Activated effector memory CD4-positive, alpha-beta T cell treated with Interleukin-2 at 50 U/mL for 16 hours (primary cell): ENCODE measurements at places on chromosomes 1 and 21.

- no peak for DNase-seq
Measured at GRCh38 chr1:161989108-161989507, 34.6 kb downstream of the OLFML2B start.

DNA sequence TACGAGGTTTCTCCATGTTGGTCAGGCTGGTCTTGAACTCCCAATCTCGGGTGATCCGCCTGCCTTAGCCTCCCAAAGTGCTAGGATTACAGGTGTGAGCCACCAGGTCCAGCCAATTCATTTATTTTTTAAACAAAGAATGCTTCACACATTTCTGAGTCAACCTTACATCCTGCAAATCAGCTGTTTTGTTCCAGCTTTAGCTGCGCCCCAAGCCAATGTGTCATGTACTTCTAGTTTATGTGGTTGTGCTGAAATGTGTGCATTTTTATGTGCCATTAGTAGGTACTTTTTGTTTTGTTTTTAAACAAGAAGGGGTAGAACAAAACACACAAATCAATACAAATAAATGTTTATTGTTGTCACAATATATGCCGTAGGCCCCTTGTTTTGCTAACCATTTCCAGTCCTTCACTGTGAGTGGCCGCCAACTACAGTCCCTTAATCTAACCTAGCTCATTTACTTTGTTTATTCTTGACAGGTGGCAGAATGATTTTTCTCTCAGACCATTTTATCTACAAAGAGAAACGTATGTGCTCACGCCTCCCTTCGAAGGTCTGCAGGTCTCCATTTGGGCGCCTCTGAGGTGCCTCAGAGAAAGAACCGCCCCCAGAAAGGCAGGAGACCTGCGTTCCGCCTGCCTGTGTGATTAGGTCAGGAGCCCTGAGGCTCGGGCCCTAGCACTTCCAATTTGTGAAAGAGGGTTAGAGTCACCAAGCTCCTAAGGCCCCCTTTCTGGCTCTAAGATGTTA is 2.8 kb upstream of the CASQ2 start:
- DNase-seq, result no peak

GRCh38 chr1:221856228-221857093 is 114.6 kb upstream of the DUSP10 start:
- DNase-seq, result no peak

- DNase-seq, result no peak
Measured at GRCh38 chr1:3384407-3384806, 70.1 kb upstream of the ARHGEF16 start.

DNA sequence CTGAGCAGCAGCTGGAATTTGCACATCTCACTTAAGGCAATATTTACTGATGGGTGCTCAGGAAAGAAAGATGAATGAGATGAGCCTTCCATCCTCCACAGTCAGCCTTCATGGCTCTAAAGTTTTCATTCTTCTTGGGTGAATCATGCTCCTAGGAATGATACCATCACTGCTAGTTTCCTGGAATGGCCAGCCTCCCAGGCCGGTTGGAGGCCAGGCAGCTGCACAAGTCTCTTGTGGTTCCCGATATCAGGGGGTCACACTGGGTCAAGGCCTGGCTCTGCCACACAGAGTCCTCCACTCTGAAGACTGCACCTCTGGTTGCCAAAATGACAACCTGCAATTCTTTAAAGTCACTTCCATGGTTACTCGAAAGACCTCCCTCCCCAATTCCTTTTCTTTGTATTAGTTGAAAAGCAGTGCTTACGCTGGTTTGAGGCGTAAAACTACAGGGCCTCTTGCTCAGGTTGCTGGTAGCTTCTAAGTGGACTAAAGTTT is 46.2 kb upstream of the PALMD start:
- DNase-seq, result no peak

DNA sequence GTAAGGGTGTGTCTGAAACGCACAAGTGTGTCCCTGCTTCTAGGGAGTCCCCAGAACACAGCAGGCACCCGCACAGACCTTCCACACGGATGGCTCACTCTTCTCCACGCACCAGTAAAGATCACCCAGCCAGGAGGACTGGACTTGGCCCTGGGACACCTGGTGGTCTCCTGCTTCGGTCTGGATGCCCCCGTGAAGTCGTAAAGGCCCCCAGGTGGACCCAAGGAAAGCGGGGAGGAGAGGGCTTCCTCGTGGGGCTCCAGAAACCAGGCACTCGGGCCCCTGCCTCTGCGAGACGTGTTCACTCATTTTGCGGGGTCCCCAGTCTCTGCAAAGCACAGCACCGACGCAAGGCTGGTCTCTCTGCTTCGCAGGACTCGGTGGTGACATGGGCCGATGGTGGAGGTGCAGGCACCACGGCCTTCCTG is 20.2 kb upstream of the COL6A2 start:
- no peak for DNase-seq

DNA sequence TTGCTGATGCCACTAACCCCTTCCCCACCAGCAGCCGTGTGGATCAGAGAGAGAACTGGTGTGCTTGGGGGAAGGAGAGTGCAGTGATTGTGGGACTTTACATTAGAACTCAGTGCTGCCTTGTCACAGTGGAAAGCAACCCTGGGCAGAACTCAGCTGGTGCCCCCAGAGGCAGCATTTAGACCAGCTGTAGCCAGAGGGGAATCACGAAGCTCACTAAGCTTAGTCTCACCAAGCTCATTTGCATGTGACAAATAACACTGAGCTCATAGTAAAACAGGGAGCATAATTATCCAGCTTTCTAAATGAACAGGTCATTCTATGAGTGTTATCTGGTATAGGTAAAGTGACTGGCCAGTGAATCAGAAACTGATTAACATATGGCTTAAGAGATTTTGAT is 9.8 kb upstream of the SMAP2 start:
- DNase-seq, result no peak

DNA sequence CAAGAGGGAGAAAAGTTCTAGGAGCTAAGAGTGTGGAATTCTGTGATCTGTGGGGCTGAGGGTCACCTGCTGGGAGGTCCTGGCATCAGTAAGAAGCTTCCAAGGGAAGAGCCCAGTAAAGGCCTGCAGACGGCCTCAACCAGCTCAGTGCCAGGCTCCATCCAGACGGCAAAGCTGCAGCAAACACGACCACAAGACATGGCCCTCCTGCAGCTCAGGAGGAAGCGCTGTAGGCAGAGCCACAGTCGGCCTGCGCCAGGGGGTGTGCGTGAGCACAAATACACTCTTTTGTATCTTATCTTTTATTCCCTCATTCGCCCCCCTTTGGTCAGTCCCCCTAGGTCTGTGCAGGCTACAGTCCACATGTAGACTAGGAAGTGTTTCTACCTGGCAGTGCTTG is 13.4 kb downstream of the C1orf174 start:
- no peak for DNase-seq

DNA sequence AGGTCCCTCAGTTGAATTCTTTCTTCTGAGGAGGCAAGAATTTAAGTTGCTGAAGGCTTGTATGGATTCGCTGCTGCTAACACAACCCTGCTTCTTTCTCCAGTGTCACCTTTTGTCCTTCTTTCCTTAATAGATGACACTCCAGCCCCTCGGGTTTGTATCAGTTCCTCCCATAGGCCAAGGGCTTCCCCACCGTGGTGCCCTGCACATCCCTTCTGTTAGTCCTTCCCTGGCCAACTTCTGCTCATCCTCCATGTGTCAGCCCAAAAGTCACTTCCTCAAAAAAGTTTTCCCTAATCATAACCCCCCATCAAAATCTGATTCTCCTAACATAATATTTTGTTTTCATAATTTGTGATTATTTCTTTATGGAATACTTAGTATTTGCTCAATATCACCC is 190.4 kb downstream of the RHOU start:
- DNase-seq, result no peak

- peak; percentile 24 for DNase-seq
Measured at GRCh38 chr21:42218836-42219605, at the start of gene ABCG1. Gene ABCG1, plus strand, starts transcription at chr21:42219140. Its CDS starts 123 bp downstream, at chr21:42219263.

DNA sequence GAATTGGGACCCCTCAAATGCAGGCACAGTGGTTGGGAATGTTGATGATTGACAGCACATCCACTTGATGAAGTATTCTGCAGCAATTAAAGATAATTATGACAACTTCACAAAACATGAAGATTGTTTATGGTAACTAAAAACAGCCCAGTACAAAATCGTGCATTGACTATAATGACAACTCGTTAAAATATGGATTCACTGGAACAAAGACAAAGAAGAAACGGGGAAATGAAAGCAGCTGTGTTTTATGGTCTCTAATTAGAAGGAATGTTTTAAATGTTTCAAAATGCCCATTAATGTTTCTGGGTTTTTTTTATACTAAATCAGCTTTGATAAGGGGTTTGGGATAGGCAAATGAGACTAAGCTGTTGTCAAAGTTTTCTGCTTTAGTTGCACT is 36.1 kb downstream of the NIPAL3 start:
- DNase-seq, result no peak

GRCh38 chr1:227532019-227532619 is 31.2 kb upstream of the ZNF678 start:
- no peak for DNase-seq

- no peak for DNase-seq
Measured at GRCh38 chr1:225813214-225813964, 3.5 kb downstream of the EPHX1 start.

DNA sequence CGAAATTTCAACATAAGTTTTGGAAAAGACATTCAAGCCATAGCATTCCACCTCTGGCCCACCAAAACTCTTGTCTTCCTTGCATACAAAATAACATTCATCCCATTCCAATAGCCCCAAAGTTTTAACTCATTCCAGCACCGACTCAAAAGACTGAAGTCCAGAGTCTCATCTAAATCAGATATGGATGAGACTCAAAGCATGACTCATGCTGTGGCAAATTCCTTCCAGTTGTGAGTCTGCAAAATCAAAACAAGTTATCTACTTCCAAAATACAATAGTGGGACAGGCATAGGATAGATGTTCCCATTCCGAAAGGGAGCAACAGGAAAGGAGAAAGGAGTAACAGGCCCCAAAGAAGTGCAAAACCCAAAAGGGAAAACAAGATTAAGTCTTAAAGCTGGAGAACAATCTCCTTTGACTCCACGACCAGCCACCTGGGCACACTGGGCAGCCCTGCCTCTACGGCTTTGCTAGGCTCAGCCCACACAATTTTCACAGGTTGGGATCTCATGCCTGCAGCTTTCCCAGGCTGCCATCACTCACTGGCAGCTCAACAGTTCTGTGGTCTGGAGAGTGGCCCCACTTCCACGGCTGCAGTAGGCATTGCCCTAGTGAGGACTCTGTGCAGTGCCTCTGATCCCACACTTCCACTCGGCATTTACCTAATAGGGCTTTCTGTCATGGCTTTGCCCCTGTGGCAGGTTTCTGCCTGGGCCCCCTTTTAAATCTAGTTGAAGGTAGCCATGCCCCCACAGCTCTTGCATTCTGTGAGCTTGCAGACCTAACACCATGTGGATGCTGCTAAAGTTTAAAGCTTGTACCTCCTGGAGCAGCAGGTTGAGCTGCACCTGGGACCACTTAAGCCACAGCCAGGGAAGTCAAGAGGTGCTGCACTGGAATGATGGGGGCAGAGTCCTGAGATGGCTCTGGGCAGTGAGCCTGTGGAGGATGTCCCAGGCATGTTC is 51.0 kb downstream of the RUNX3 start:
- no peak for DNase-seq
